Epithelial cell of esophagus (primary cell): ENCODE measurements at places on chromosomes 3 and 15.
A peak's percentile ranks its signal among the peaks of the same experiment; 100 is the strongest.

DNA sequence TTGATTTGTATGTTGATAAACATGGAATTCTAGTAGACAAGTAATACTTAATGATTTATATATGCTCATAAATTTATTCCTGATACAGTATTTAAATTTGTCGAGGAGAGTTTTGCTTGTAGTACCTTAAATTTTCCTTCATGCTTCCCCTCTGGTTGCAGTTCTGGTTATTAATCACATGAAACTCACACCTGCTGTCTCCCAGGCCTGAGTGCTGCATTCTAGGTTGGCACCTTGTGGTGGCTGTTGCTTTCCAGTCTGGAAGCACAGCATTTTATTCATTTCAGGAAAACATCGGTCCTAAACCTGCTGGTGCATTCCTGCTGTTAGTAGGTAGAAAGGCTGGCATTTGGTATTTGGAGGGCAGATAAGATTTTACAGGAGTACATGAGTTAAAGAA is 44.9 kb downstream of the ATP1B3 start:
- DNase-seq: no peak

- DNase-seq: peak; percentile 74
These were observed 57.6 kb downstream of the PDCD6IP start for GRCh38 chr3:33855884-33856546.

GRCh38 chr15:69011641-69012040 is 2.9 kb upstream of the NOX5 start:
- no peak for DNase-seq

DNA sequence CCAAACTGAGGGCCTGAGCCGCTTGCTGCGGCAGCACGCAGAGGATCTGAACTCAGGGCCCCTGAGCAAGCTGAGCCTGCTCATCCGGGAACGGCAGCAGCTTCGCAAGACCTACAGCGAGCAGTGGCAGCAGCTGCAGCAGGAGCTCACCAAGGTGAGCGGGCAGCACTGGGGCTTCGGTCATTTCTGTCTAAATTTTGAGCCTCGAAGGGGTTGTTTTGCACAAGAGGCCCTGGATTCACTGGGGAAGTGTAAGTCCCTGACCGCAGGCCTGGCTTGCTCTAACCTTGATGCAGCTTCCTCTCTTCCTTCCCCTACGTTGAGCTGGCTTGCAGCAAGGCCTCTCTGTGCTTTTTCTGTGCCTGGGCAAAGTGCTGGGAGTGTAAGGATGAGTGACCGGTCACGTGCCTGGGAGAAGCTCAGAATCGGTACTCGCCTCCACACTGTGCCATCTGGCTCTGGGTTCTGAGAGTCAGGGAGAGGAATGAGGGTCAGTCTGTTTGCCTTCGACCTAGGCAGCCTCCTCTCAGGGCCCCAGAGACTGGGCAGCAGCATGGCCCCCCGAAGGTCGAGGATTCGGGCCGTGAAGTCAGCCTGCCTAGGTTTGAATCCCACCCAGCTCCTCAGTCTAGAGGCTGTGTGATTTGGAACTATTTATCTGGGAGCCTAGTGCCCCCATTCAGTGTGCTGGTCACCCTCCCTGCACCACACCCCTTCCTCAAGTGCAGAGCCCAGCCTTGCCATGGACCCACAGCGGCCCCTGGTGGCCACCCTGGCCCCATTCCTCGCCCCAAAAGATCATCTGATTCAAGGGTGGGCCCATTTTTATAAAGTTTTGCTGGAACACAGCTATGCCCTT is 1.4 kb downstream of the FES start:
- peak; percentile 53 for DNase-seq

- peak; percentile 74 for DNase-seq
These were observed 34.2 kb upstream of the GALNT15 start for GRCh38 chr3:16140116-16140893.

DNA sequence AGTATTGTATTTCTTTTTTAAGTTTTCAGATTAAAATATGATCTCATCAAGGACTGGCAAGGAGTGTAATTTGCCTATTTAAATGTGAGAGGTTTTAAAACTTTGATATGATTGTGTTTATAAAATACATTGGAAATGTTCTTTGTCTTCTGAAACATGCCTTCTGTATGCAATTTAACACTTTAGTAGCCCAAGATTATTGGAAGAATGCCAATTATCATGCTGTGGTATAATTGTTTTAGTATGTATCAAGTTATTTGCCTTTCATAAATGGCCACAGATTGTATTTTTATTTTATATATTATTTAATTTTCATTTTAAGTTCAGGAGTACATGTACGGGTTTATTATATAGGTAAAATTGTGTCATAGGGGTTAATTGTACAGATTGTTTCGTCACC is 31.7 kb downstream of the ECT2 start:
- DNase-seq: no peak

DNA sequence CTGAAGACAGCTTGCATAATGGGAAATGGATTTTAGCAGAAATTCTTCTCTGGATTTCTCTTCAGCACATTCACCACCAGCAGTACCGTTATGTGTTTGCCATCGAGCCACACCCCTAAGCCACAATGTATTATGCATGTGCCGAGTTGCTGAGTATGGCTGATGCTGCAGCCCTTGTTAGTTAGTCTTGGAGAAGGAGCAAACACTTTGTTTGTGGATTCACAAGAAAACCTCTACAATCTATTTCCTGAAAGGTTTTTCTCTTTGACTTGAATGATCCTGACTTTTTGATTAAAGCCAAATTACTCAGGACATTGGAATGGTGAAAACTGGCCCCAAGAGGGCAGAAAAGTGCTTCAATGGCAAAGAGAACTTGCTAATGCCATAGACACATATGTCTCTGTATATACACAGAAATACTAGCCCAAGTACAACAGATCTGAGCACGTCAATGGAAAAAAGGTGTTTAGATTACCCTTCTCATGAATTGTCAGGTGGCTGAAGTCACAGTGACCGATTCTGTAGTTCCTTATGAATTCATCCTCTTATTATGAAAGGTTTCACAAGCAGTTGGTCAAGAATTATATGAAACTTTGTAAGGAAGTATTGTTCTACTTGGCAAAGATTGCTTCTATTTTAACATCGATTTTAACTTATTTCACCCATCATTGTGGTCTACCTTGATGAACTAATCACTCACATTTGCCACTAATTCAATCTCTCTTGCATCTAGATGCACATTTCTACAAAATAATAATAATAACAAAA is 103.0 kb downstream of the P3H2 start:
- DNase-seq: peak; percentile 79

- DNase-seq: peak; percentile 42
These were observed 149.9 kb upstream of the NR2E3 start for GRCh38 chr15:71660501-71660900.
